ENCODE measurements at places on chromosomes 3 and 15.

- no peak for DNase-seq
Measured at GRCh38 chr3:143888846-143889245, 40.6 kb upstream of the SLC9A9 start.

DNA sequence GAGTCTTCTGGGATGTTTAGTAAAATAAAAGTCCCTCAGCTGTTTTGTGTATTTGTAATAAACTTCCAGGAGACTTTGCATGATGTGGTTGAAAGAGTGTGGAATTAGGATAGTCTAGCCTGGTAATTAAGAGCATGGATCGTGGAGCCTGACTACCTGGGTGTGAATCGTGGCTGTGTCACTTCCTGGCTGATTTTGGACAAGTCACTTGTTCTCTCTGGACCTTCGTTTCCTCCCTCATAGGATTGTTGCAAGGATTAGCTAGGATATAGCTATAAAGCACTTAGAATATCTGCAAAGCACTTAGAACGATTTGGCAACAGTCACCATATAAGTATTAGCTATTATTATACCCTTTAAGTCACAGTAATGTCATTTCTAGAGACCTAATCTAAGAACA lies 40.2 kb downstream of the SLMAP start:
- no peak for DNase-seq

GRCh38 chr3:70291097-70291482 lies 21.3 kb downstream of the MDFIC2 start:
- no peak for DNase-seq

DNA sequence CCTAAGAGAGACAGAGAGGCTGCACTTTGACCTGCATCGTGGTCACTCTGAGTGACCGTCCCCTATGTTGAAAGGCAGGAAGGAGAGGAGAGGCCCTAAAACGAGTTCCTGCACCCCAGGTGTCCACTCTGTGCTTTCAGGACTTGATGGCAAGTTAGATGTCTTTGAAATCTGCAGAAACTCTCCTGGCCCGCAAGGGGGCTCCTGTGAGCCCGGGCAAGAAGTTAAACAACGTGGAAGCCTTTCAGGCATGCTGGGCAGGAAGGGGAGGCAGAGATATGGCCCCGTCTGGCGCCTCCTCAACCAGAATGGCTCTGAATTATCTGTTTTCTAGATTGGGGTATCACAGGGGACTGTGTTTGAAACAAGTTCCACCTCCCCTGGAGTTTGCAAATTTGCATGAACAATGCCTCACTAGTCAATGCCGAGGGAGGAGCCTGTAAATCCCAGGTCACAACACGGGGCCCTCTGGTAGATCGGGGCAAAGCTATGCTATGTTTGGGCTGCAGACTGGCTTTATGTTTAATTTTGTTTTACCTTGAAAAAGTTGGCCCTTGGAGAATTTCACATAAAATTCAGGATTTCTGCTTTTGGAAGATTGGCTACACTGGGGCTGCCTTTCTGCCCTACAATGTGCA lies 9.8 kb downstream of the CTXND1 start:
- no peak for DNase-seq

DNA sequence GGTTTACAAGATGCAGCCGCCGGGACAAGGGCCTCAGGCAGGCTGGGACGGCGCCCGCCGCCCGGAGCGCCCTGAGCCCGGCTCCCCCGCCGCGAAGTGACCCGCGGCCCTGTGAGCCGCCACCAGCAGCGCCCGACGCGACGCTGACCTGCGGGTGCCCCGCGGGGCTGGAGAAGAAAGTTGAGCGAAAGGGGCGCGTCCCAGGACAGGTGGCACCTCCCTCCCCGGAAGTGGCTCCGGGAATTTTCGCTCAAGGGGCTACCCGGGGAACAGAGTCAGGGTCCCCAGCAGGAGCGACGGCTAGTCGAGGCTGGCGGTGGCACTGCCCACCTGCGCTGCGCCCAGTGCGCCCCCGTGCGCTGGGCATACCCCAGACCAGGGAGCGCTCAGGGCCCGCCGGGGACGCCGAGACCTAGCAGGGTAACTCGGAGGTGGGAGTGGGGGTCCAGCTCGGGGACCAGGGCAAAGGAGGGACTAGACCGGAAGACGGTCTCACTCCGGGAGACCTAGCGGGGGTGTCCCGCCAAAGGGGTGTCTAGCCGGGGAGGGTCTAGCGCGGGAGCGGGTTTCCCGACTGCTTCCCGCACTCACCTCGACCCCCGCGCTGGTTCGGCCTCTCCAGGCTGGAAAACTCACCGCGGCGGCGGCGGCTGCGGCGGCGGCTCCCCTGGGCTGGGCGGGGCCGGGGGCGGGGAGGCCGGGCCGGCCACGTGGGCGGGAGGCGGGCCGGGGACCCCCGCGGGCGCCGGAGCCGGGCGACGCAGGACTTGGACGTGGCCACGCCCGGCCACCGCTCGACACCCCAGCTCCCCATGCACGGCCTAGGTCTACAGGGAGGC lies 18.4 kb downstream of the SPATA12 start:
- DNase-seq = no peak

DNA sequence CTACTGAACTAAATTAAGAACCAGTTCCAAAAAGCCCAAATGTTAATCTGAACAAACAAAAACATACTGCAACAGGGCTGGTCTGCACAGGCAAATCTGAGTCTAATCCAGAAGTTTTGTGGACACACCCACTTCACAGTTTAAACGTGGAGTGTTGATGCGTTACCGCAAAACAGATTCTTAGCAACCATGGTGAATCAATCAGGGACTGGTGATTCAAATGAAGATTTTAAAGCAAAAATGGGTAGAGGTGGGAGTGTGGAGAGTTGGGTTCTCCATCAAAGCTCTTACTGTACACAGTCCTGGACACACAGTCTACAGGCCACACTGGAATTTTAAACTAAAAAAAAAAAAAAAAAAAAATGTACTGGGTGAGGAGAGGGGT lies 5.2 kb downstream of the ANXA2 start:
- DNase-seq = no peak

DNA sequence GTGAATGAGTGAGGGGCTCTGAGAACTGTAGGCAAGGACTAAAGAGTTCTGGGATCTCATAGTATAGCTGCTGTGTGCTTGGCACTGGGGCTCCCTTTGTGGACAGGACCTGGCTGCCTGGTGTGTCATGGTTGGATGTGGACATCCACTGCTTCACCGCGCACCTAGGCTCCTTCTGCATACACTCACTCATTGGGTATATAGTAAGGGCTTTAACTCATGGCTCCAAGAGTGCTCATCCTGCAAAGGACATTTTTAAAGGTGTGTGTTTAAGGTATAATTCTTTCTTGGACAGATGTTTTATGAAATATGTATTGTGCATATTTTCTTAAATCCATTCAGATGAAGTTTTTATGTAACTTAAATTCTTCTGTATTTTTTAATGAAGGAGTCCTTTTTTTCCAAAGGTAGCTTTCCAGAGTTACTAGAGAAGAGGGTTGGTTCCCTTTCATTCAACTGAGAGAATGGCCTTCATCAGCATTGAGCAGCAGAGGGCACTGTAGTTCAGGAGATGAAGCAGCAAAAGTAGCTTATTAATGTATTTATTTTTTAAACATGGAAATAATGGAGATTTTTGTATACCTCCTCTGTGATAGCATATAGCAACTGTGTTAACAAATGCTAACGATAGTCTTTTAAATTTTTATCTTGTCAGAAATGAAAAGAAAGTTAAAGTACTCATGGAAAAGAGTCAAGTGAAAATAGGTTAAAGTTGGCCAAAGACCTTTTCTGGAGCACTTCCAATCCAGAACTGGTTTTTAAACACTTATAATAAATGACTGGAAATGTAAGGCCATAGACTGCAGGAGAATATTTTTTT lies 25.2 kb downstream of the OXNAD1 start:
- DNase-seq = no peak

- no peak for DNase-seq
Measured at GRCh38 chr15:98763179-98763578, 114.8 kb downstream of the IGF1R start.

DNA sequence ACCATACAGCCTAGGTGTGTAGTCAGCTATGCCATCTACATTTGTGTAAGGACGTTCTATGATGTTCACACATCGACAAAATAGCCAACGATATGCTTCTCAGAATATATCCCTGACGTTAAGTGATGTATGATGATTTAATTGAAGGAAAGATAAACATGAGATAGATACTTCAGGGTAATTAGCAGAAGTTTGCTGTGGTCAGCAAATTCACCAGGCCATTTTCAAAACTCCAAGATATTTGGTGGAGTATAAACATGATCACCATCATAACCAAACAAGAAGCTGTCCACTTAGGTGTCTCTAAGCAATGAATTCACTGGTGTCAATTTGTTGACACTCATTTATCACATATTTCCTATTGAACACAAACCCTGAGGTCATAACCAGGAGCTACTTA lies 885.6 kb upstream of the NR2F2 start:
- no peak for DNase-seq

- DNase-seq = no peak
Measured at GRCh38 chr3:143070977-143071551, 48.5 kb upstream of the CHST2 start.

- no peak for DNase-seq
Measured at GRCh38 chr3:19885468-19885867, 48.5 kb downstream of the EFHB start.

DNA sequence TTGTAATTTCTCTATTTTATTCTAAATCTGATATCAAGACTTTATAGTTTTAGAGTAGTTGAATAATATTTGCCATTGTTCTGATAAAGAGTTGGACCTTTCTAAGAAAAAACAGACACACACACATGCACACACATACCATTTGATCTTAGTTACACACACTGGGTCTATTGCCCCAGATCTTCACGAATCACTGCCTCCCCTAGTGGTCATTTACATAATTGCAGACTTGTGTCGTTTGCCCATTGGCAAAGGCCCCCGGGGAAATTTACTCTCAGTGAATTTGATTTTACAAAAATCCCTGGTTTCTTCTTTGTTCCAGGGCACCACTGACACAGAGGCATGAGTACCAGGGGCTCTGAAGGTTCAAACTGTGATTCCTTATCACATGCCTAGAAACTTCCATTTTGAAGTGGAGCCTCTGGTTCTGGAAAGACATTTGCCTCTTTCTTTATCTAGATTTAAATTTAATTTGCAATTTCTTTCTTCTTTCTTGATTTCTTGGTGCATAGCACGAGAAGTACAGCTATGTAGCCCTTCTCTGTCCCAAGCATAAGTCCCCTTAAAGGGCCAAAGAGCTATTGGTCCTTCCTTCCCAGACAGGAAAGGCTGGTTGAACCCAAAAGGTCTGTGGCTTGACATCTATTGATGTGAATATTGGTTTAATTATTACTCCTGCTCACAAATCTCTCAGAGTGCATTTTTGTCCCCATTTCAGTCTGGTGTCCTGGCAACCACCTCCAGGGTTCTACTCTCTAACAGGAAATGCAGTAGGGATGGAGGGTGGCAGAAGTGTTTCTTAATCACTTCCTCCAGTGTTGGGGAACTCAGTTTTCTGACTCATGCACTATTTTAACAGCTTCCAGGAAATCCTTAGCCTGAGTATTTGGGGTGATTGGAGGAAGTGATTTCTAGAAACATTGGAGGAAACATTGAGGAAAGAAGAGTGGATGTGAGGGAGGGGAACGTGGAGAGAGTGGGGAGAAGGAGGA lies 32.4 kb upstream of the SLC6A11 start:
- DNase-seq = no peak

DNA sequence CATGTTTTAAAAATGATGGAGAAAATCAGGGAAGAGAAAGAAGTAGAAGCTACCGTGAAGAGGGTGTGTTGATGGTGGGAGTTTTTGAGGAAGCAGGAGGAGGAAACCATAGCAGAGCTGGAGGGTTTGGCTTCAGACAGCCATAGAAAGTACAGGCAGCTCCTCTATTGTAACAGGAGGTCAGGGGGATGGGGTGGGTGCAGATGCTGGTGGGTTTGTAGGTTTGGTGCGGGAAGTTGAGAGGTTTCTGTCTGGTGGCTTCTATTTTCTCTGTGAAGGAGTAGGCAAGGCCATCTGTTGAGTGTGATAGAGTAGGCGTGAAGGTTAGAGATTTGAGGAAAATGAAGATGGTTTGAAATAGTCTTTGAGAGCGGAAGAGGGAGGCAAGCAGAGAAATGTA lies 97.7 kb upstream of the TBC1D5 start:
- no peak for DNase-seq

GRCh38 chr15:56672721-56673120 lies 60.6 kb downstream of the ZNF280D start:
- no peak for DNase-seq

- no peak for DNase-seq
Measured at GRCh38 chr15:45095661-45096060, 18.3 kb downstream of the DUOX2 start.

GRCh38 chr15:39272901-39273300 lies 308.0 kb upstream of the THBS1 start:
- no peak for DNase-seq

- no peak for DNase-seq
Measured at GRCh38 chr3:40162616-40163015, 146.9 kb upstream of the EIF1B start.

- DNase-seq = no peak
Measured at GRCh38 chr15:97815835-97816234, 144.7 kb upstream of the ARRDC4 start.

DNA sequence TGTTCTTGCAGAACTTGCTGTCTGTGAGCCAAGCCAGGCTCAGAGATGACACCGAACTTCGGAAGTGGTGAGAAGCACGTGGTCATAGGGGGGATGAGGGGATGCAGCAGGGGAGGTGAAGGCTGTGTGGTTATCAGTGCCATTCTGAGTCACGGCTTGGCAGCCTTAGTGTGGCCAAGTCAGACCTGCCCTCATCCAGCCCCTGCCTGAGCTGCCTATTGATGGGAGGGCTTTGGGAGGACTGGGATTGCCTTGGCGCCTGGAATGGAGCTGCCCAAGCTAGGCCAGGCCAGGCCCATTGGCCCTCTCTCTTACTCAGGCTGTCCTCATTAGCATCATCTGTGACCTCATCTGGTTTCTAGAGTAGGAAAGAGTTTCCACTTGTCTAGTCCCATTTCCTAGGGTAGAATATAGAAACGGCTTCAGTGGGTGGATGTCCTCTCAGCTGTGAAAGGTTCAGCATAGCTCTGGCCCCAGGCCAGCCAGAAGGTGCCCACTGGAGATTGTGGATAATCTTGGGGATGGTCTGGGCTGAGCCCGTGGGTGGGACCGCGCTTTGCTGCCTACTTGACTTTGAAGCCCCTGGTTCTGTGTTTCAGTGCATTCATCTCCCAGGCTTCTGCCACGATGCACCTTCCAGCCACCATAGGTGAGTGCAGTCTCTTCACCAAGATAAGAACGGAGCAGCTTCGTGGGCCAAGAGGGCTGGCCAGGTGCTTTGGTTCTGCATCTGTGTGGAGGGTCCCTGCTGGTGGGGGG lies 7.2 kb downstream of the FAH start:
- no peak for DNase-seq

Data from NCI-H1105 (cell line).